Upper lobe of left lung (tissue), 6 donors: ENCODE measurements at places on chromosomes 1 and 21. TPM values are rescaled to one million over a fixed set of nuclear protein-coding genes. Genes with fewer than 3 reads are reported as not detected.

- DNase-seq, result no peak
These were observed 33.7 kb downstream of the KCND3 start for GRCh38 chr1:111955755-111956154.

- no peak for DNase-seq
These were observed 71.2 kb downstream of the TTLL7 start for GRCh38 chr1:83927701-83928100.

DNA sequence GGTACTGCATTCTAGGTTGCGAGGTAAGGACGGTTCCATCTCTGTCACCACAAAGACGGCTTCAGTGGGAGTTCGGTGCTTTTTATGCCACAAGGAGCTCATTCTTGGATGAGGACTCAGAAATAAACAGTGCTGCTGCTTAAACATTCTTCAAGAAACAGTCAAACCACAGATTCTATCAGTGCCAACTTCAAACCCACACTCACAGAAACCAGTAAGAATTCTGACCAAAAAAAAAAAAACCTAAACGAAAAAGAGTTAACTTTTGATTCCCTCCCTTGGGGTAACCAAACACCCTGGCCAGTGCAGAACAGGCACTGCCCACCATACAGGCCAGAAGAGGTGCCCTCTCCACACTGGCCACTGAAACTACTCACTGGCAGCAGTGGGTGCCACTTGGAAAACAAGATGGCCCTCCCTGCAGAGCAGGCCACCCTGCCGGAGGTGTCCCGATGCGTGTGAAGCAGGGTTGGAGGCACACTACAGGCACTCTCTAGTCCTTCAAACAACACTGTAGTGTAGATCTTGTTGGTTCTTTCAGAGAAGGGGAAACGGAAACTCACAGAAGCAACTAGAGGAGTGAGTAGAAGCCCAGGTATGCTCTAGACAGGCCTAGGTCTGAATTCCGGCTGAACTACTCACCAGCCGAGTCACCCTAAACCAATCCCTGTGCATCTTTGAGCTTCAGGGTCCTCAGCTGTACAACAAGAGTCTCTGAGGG, 87.3 kb upstream of the TLR5 start:
- no peak for DNase-seq

The SPTA1 gene
- total RNA-seq, result 0.46 TPM

DNA sequence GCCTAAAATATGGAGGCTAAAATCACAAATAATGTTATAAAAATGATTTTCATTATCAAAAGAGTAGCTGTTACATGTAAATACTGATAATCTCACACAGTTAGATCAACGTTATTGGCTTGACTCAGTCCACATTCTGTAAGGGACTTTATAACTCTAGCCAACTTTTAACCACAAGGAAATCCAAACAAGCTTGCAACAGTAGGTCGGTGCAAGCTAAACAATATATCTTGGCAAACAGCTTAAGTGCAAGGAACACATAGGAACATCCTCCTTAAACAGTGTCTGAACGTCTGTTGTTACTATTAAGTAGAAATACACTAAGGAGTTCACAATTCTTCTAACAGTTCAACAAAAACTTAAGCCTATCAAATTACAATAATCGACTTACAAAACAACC, 126.7 kb downstream of the EIF4G3 start:
- DNase-seq, result no peak
